ENCODE measurements at places on chromosomes 2 and 18.

DNA sequence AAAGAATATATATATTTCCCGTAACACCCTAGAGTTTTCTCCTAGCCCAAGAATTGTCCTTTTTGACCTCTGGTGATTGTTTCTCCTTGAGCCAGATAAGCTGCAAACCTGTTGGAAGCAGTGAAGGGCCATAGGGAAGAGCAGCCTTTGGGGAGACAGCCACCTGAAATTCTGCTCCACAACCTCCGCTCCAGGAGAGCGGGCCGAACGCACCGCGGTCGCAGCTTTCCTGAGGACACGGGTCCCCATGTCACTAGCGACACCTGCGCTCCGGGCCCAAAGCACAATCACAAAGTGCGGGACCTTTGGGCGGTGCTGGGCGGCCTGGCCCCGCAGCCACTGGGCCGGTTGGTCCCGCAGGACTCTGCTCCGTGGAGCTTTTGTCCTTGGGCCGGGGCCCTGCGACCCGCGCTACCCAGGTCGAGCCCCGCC lies 557 bp upstream of the DSG2 start:
- no peak for DNase-seq

GRCh38 chr2:106534471-106534870 lies 47.3 kb downstream of the CD8B2 start:
- no peak for DNase-seq

DNA sequence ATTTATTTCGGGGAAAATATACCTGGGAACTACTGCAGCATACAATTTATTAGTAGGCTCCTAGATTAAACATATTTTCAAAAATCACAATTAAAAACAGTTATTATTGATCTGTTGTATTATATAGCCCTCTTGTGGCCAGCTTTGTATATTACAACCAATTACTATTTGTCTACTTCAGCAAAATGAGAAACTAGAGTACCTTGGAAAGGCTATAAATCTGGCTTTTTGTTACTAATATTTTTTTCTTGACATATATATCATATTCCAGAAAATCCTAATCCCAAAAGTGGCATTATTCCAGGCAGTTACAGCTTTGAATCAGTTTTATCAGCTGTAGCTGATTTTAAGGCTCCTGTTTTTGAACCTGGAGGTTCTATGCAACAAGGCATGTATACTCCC lies 101.2 kb downstream of the UBR3 start:
- DNase-seq, result peak; percentile 80

GRCh38 chr2:197867624-197868023 lies 63.2 kb downstream of the PLCL1 start:
- peak; percentile 30 for DNase-seq

DNA sequence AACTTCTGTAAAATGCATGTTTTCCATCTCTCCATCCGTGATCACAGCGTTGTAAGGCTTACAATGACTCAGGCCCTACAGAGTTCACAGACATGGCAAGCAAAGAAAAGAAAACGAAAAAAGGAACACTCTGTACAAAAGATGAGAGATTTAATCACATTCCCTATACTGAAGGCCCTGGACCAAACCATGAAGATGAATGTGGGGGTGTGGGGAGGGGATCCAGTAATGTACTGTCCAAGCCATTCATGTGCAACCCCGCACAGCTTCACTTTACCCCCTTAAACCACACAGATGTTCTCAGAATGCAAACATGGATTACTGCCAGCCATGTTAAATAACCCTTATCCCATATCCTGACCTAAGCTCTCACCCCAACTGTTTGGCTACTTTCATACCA lies 391.1 kb downstream of the NCKAP5 start:
- DNase-seq, result no peak

GRCh38 chr18:9869715-9870430 lies 15.9 kb upstream of the TXNDC2 start:
- DNase-seq, result peak; percentile 99

- no peak for DNase-seq
Measured at GRCh38 chr2:239724851-239725550, 300.1 kb downstream of the NDUFA10 start.

DNA sequence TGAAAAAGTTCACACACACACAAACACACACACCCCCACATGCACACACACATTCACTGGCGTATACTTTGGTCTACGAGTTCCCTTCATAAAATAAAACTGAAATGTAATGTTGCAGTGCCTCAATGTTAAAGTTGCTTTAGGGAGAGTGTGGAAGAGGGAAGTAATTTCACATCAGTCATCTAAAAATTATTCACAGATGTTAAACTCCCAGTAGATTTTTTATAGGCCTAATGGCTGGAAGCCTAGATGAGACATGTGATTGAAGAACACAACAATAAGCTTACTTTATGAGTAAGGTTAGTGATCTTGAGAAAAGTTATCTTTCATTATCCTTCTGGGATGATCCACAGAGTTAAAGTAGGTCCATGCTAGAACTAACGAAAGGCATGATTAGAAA lies 506.7 kb upstream of the CNTNAP5 start:
- DNase-seq, result no peak

DNA sequence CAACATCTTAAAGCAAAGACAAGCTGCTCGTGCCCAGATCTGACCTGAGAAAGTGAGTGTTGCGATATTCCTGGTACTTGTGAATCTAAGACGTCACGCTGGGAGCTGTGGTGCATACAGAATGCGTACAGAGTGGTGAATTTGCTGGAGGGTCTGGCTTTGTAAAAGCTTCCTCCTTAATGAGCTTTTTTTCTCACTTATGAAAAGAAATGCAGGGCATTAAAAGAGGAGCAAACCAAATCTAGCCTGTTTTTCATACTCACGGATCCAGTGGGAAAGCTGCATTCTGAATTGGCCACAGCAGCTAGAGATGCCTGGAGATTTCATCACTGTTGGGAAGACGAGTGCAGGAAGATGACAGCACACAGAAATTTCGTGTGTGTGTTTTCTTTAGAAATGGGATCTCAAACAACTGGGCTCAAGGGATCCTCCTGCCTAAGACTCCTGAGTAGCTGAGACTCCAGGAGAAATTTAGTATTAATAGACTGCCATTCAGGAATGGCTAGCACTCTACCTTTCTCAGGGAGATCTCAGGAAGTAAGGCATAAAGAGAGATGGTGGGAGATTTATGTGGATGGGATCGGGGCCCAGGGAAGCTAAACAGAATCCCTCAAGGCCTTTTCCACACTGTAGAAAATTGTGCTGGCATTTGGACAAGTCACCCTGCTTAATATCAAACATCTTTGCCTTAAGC lies 181.3 kb downstream of the ALPK2 start:
- DNase-seq, result no peak

DNA sequence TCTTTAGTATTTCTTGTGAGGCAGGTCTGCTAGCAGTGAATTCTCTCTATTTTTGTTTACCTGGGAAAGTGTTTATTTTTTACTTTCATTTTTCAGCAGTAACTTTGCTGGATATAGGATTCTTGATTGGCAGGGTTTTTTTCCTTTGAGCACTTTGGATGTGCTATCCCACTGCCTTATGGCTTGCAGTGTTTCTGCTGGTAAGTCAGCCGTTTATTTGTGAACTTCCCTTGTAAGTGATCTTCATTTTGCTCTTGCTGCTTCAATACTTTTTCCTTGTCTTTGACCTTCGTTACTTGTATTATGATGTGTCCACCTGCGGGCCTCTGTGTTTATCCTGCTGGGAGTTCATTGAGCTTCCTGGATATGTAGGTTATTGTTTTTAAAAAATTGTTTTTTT lies 54.7 kb downstream of the SLC66A2 start:
- DNase-seq, result peak; percentile 4

GRCh38 chr2:145593991-145594614 lies 1074.2 kb upstream of the ZEB2 start:
- DNase-seq, result peak; percentile 20

DNA sequence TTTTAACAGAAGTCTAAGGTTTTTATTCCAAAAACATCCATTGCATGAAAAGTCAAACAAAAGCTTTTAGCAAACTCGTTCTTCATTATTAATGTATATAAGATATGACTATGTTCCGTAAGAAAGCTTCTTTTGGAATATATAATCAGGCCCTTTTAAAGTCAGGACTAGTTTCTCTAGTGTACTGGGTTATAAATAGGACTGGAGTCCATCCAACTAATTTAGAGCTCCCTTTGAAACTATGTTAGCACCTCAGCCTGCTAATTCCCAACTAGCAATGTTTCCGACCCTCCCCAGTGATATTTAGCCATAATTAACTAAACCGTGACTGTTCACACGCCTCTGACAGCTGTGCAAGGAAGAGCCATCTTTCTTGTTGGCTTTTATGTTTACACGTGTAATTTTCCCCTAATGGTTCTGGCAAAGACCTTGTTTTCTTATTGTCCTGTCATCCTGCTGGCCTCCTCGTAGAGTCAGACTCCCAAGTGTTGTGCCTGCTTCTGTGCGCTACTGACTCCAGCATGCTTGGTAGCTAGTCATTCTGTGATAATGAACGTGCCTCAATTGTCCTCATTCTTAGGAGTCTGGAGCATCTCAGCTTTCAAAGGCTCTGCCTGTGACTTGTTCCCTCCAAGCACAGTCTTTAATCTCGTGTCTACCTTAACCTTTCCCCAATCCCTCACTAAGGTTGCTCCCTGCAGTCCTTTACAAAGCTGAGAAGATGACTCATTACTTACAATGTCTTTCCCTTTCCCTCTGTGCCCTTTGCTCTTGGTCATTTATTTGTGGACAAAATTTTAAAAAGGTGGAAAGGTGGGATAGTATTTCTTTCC lies 172.2 kb upstream of the RASGRP3 start:
- DNase-seq, result no peak

- DNase-seq, result no peak
Measured at GRCh38 chr2:173713904-173714555, 251.1 kb downstream of the SP3 start.

- no peak for DNase-seq
Measured at GRCh38 chr18:3103576-3103975, 90.6 kb upstream of the LPIN2 start.

- no peak for DNase-seq
Measured at GRCh38 chr2:140363131-140363530, 1582.9 kb upstream of the NXPH2 start.

GRCh38 chr2:20577495-20578235 lies 73.2 kb downstream of the HS1BP3 start:
- no peak for DNase-seq

DNA sequence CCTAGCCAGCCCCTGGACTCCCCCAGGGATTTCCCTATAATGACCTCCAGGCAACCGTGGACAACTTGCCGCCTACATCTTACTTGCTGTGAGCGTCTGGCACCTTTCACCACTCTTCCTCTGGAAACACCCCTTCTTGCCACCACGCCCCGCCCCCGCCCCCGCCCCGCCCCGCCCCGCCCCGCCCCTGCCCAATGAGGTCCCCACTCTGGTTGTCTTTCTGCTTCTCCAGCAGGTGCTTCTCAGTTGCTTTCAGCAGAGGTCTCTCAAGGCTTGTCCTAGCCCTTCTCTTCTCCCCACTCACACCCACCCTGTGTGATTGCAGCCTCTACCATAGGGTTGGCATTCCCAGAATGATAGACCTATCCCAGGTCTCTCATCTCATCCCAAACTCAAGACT lies 214.5 kb downstream of the EN1 start:
- no peak for DNase-seq

- no peak for DNase-seq
Measured at GRCh38 chr18:34959989-34960388, 81.2 kb upstream of the MAPRE2 start.

All from OCI-M1 (cell line).